ENCODE measurements at places on chromosomes 7 and 10.

DNA sequence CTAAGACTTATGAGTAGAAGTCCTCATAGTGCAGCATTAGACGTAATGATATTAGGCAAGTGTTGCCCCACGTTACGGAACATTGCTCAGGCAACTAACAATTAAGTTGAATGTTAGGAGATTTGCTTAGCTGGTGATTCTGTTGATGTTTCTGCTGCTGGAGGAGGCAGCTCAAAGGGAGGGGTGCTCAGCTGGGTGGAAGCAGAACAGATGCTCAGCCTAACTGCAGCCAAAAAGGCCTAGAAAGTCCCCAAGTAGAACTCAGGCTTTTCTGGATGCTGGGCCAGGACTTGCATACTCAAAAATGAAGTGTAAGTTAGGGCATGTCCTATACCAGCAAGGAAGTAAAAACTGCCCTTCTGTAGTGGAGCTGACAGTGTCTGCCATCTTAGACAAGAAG lies 201.4 kb downstream of the ADRA2A start:
- DNase-seq = no peak

DNA sequence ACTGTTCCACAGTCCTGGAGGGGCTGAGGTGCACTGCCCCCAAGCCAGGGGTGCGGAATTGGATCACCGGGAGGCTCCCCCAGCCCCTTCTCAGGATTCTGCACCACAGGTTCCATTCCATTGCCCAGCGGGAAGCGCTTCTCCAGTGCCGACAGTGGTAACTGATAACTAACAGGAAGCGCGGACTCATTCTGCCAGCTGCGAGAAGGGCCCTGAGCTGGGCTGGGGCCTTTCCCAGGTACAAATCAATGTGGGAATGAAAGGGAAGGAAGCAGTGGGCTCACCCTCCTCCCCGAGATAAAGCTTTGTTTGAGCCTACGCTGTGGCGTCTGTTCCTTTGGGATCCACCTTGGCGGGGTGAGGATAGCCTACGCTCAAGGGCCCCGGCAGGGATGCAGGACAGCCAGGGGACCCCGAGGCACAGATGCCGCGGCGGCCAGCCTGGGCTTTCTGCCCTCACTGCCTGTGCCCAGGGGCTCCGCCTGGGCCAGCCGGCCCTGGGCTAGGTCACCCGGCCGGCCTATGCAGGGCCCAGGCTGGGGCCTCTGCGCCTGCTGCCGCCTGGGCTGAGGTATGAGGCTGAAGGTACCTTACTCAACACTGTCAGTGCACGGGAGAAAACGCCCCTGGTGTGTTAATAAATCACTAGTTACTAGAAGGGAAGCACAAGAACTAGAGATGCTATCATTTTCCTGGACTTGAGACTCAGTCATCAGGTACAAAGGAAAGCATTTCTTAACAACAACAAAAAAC lies 39.4 kb downstream of the EN2 start:
- DNase-seq = no peak

GRCh38 chr10:6487920-6488319 lies 92.2 kb downstream of the PRKCQ start:
- DNase-seq = no peak

GRCh38 chr7:135260930-135261721 lies 27.5 kb downstream of the STRA8 start:
- no peak for DNase-seq

DNA sequence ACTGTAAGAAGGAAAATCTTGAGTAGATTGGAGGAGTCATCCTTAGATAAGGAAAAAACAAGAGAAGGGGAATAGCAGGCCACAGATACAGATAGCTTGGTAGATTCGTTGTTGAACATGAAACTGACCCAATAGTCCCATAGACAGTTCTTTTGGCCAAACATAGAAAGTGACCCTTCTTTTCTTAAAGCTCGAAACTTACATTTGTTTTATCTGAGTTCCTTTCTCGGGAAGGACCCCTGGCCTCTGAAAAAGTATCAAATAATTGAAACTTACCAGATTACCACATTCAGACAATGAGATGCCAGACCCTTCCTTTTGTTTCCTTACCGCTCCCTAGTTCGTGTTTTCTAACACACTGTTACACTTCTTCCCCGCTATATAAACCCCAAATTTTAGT lies 72.9 kb downstream of the ZFAND4 start:
- DNase-seq = no peak

DNA sequence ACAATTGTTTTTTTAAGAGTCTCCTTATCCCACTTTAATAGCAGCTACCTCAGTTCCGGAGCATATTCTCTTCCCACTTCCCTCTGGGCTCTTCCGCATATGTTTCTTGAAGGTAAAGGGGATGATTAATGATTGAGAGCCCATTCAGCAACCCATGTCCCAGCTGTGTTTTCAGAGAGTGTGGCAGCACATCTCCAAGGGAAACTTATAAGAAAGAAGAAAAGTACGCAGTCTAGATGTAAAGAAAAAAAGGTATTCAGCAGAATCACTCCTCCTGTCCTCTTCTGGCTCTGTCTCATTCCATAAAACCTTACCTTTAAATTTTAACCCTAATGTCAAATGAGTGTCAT lies 9.7 kb upstream of the ANKRD7 start:
- DNase-seq = no peak

- DNase-seq = no peak
Observed at GRCh38 chr10:31100662-31101061, 69.0 kb upstream of the ZNF438 start.

GRCh38 chr7:85564861-85565260 lies 378.0 kb upstream of the SEMA3D start:
- no peak for DNase-seq

DNA sequence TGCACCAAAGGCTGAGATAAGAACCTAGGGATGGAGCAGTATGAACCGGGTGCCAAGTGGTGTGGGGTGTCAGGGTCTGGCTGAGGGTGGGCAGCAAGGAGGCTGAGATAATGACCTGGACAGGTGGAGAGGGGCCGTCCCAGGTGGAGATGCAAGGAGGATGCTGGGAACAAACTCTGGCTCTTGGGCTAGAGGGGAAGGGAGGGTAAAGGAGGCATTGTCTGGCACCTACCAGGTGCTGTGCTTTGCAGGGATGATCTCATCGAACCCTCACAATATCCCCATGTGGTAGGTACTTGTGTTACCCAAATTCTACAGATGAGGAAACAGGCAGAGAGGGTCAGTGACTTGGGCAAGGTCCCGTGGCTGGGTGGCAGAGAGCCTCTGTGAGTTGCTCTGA lies 19.9 kb upstream of the HOXA13 start:
- no peak for DNase-seq

GRCh38 chr7:39749177-39749576 lies 125.8 kb downstream of the RALA start:
- no peak for DNase-seq

- DNase-seq = no peak
Observed at GRCh38 chr10:72386916-72387586, 32.3 kb upstream of the DNAJB12 start.

DNA sequence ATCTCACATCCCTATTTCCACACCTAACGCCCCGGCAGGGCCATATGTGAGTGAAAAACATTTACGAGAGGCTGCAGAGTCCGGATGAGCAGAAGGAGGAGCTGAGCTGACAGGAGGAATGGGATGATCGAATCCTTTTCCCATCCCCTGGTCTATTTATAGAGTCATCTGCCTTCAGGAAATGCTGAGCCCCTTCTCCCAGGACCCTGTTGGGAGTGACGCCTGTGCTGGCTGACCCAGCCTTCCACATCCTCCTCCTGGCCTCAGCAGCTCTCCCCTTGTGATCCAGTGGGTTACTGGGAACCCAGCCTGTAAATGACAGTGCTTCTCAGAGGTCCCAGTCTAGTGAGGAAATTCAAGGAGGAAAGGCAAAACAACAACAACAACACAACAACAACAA lies 16.6 kb downstream of the DENND2A start:
- no peak for DNase-seq

DNA sequence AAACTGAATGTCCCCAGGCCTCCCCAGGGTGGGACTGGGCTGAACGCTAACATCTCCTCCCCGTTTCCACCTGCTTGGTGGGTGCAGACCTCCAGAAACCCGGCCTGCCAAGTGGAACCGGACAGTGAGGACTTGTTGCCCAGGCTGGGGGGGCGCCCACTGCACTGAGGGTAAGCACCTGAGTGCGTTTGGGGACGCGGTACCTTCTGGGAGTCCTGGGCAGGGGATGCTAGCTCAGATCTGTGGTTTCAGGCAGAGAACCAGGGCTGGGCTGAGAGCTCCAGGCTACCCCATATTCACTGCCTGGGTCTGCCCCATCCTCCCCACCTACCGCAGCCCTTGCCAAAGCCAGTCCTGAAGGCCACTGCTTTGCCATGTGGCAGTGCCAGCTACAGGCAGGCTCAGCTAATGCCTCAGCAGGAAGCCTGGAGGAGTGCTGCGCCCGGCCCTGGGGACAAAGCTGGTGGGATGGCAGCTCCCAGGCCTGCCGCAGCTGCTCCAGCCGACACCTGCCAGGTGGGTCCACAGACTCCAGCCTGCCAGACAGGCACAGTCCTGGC lies 3.5 kb upstream of the ZNF467 start:
- no peak for DNase-seq

GRCh38 chr7:38211940-38212339 lies 33.9 kb downstream of the STARD3NL start:
- DNase-seq = no peak

DNA sequence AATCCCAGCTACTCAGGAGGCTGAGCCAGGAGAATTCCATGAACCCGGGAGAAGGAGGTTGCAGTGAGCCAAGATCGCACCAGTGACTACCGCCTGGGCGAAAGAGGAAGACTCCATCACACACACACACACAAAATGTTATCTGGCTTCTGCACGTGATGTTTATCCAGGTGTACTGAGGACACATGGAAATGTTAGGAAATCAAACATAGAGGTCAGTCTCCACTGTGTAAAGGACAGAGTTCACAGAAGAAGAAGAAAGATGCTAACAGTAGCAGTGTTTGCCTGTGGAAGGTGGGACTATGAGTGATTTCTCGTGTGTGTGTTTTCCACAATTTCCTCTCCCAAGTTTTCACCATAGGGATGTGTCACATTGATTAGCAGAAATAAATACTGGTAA lies 256.9 kb downstream of the ELMO1 start:
- DNase-seq = no peak

GRCh38 chr7:121874298-121874697 lies 1.3 kb downstream of the PTPRZ1 start:
- no peak for DNase-seq

DNA sequence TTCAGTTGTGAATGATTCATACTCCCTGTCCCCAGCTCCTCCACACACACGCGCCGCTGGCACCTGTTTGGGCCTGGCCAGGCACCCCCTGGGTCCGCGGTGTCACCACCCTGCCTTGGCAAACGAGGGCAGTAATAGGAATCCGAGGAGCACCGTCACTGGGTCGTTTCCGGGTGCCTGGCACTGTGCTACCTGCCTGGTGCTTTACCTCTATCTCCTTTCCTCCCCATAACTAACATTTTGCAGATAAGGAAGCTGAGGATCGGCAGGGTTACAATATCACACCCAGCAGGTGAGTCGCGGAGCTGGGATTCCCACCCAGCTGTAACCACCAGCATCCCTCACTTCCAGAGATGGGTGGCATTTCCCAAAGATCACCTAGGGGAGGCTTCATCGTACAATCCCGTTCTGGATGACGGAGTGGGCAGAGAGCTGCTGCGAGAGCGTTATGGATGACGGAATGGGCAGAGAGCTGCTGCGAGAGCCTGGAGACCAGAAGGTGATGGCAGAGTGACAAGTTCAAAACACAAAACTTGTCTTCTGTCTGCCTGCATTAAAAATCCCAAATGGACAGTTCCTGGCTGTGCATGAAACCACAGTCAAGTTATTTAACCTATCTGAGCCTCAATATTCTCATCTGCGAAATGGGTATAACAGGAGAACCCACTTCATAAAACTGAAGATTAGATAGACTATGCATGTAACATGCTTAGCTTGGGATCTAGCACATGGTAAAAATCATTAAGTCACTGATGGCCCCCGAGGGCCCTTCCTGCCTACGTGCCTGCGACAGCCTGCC lies 1.1 kb upstream of the HSPA12A start:
- DNase-seq = no peak

Data from stimulated activated CD4-positive, alpha-beta T cell treated with anti-CD3 and anti-CD28 coated beads, Interleukin-2, amount 100 ng/mL, for 4 hours (primary cell).